ENCODE measurements at places on chromosomes 16 and 17.
A peak's percentile ranks its signal among the peaks of the same experiment; 100 is the strongest.

GRCh38 chr17:79621151-79621943 is 10.5 kb upstream of the RBFOX3 start:
- no peak for DNase-seq

DNA sequence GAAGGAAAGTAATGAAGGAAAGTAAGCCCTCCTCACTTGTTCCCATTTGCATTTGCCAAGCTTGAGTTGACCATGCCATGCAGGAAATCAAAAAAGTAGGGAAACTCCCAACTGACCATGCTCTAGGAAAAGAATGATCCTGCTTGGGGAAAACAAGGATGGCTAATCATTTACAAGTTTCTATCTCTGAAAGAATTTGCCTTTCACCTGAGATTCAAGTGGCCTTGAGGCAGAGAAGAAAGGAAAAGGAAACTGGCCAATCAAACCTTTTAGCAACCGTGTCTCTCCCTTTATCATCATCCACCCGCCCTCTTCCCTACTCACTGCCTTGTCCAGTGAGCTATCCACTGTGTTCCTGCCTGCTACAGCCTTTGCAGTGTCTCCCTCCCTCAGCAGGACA is 757.2 kb upstream of the SOX9 start:
- DNase-seq: no peak

DNA sequence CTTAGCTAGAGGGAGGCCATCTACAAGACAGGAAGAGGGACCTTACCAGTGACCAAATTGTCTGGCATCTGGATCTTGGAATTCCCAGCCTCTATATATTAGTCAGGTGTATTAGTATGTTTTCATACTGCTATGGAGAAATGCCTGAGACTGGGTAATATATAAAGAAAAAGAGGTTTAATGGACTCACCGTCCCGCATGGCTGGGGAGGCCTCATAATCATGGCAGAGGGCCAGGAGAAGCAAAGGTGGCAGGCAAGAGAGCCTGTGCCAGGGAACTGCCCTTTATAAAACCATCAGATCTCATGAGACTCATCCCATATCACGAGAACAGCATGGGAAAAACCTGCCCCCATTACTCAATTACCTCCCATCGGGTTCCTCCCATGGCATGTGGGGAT is 500.2 kb downstream of the SHISA9 start:
- DNase-seq: no peak

GRCh38 chr16:73553941-73554660 is 506.2 kb upstream of the ZFHX3 start:
- DNase-seq: no peak

- DNase-seq: no peak
Observed at GRCh38 chr16:80518436-80518835, 22.4 kb upstream of the DYNLRB2 start.

DNA sequence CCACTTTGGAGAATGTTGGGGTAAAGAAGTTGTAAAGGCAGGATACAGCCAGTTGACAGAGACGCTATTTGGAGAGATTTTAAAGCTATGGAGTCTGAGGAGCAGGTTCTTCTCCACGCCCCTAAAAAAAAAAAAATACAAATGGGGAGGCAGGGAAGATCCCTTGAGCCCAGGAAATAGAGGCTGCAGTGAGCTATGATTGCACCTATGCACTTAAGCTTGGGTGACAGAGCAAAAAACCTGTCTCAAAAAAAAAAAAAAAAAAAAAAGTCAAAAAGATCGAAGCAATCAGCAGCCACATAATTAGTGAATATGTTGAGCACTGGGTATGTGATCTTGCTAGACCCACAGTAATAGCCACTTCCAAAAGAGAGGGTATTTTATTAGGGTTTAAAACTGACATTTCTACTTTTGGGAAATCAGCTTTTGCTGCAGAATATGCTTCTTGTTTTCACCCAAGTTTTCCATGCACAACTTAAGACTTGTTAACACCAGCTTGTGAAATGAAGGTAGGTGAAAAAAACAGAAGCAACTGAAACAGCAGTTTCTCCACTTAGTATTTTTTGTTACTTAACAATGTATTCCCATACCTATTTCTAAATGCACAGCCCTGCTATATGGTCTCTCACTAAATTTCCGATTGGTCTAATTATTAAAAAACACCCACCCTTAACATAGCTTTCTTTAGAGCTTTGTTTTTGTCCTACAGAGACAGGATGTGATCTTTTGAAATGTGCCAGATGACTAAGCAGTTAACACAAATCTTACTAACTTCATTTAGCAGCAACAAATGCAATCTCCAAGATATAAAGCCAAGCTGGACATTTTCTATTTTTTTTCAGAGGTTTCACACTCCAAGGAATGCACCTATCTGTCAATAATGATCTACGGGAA is 2.5 kb upstream of the ARL6IP1 start:
- DNase-seq: peak; percentile 22

DNA sequence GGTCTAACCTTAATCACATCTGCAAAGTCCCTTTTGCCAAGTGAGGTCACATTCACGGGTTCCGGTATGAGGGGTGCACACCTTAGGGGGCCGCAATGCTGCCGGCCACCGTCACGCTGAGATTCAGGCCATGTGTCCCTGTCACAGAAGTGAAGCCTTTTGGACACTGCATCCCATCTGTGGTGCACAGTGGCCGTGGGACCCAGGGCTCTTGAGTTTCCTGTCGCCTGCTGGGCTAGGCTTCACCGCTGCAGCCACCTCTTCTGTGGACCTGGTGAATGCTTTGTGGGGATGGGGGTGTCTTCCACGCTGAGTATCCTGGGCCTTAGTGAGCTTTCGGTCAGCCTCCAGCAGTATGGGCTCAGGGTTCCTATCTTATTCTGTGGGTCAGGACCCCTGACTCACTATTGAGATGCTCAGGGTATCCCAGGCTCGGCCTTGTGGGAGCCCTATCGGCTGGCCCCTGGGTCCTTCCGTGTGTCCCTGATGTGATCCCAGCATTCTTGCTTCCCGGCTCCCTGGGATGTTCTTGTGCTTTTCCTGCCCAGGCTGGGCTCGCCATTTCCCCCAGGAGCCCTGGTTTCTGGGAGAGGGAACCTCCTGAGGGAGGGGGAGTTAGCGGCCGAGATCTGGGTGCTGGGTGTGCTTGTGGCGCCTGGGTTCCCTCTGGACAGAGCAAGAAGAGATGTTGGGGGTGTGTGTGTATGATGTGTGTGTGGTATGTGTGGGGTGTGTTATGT is 4.9 kb upstream of the SLC38A10 start:
- DNase-seq: no peak

DNA sequence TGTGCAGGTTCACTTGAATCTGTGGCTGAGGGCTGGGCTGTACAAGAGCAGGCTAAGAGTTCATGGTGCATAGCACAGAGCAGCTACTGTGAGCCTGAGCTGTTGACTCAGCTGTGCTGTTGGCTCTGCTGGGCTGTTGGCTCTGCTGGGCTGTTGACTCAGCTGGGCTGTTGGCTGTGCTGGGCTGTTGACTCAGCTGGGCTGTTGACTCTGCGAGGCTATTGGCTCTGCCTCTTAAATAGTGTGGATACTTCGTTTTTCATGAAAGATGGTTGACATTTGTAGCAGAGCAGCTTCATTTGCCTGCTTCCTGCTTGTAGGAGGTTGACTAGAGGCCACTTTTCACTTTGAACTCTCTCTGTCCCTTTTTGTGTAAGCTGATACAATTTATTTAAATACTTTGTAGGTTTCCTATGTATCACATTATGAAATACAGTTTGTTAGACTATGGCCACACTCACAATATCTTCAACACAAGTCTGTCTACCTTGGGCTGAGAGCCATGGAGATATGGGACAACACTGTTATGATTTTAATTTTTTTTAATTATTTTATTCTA is 40.3 kb upstream of the CCNF start:
- peak; percentile 63 for DNase-seq

GRCh38 chr16:27374221-27374803 is 27.7 kb upstream of the IL21R start:
- no peak for DNase-seq

GRCh38 chr16:85607796-85608514 is 5.2 kb upstream of the GSE1 start:
- DNase-seq: no peak

- DNase-seq: no peak
Observed at GRCh38 chr16:66256919-66257318, 109.6 kb upstream of the CDH5 start.

DNA sequence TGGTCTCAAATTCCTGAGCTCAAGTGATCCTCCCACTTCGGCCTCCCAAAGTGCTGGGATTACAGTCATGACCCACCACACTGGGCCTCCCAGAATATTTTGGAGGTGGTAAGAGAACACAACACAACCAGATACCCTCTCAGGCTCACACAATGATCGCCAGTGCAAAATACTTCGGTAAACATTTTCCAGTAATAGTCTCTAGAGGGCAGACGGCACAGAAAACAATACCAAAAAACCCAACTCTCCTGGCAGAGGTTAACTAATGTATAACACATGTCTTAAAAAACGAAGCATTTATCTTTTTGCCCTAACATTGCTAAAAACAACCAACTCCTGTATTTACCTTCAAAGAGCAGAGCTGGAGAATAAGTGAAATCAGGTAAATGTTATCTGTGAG is 10.5 kb downstream of the NUFIP2 start:
- DNase-seq: peak; percentile 25

GRCh38 chr17:54694287-54694887 is 206.3 kb upstream of the TOM1L1 start:
- no peak for DNase-seq
